ENCODE measurements at places on chromosomes 12 and 14.

- peak; percentile 24 for DNase-seq
Observed at GRCh38 chr12:31317471-31318395, 8.2 kb downstream of the SINHCAF start.

- DNase-seq: no peak
Observed at GRCh38 chr14:61997161-61997560, 234.9 kb downstream of the SNAPC1 start.

DNA sequence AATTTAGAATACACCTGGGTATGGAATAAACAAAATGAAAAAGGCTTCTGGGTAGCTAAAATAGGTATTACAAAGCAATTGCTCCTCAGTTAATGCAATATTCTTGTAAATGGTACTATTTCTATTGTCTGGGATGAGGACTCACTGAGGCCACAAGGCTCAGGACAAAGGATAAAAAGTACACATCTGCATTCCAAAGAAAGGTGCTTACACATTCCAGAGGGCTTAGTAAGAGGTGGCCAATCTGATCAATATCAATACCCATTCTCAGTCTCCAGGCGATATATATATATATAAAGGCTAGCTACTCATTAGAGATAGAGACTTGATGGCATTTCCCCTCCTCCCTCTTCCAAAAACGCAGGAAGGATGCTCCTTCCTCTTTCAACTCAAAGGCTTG lies 43.8 kb downstream of the ATXN7L3B start:
- no peak for DNase-seq

DNA sequence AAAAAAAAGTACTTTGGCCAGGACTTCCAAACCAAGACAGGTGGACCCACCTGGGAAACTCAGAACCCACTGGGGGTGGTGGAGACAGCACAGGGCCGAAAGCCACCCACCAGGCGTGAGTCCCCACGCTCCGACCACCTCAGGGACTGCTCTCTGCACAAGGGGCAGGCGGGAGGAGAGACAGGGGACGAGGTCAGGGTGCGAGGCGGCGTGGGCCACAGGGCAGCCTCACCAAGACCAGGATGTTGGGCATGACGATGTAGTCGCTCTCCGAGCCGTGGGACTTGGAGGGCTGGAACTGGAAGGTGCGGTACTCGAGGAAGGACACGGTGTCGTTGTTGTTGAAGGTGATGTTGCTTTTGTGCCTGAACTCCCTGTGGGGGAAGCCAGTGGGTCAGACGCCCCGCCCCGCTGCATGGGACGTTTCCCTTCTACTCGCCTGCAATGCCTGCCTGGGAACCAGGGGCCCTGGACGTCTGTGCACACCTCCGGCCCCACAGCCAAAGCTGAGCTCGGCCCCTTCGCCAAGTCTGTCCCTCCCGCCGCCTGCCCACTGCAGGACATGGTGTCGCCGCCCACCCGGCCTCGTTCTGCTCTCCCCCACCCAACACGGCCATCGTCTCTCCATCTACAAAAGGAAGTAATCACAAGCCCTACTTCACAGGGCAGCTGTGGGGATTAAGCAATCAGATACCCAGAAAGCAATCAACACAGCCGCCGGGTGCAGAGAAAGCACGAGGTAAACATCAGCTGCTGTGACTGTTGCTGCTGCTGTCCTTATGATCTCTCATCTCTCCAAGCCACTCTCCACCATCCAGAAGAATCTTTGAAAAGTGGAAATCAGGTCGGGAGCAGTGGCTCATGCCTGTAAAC lies 48.7 kb downstream of the SCARB1 start:
- DNase-seq: no peak

GRCh38 chr14:49972823-49973222 lies 79.9 kb downstream of the ARF6 start:
- DNase-seq: peak; percentile 39

- no peak for DNase-seq
Observed at GRCh38 chr12:9991876-9992275, 7.0 kb downstream of the CLEC1B start.

DNA sequence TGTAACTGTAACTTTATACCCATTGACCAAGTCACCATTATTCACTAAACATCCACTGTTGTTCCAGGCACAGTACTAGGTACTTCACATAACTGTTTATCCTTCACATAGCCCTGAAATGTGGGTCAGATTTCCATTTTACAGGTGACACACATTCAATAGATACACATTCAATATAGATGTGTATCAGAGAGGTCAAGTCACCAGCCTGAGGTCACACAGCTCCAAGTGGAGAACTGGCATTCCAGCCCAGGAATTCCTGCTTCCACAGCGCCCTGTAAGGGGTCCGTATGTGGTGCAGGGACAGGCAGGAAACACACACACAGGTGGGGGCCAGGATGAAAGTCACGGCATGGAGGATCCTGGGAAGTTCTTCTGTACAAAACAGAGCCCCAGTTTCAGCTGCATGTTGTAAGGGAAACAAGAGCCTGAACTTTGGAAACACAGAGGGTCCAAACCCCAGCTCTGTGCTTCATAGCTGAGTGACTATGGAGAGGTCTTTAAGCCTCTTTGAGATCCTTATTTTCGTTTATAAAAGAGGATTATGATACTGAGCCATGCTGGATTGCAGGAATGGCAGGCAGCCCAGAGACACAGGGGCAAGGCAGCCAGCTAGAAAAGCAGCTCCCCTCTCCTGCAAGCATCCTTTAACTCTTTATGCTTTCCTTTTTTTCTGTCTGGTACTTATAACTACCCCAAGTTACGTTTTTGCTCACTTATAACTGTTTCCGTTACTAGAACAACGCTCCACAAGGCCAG lies 50.3 kb upstream of the DICER1 start:
- DNase-seq: no peak

DNA sequence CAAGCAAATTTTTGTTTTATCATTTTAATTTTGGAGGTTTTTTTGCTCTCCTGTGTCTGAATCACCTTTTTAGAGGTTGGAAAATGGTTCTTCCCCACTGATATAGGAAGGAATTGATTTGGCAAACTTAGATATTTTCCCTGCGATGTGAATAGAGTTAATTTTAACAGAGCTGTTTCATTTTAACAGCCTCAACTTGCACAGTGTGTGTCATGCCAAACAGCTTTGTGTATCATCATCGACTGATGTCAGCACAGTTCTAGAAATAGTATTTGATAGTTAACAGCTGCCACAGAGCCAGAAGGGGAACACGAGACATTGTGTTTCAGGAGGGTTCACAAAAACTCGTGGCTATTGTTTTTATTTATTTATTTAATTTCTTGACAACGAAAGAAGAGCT lies 243.1 kb upstream of the FOXN3 start:
- no peak for DNase-seq
